Activated CD4-positive, alpha-beta T cell treated with anti-CD3 and anti-CD28 coated beads, Interleukin-2, amount 50 U/mL, for 4 hours (primary cell): ENCODE measurements at places on chromosomes 6 and 20.

DNA sequence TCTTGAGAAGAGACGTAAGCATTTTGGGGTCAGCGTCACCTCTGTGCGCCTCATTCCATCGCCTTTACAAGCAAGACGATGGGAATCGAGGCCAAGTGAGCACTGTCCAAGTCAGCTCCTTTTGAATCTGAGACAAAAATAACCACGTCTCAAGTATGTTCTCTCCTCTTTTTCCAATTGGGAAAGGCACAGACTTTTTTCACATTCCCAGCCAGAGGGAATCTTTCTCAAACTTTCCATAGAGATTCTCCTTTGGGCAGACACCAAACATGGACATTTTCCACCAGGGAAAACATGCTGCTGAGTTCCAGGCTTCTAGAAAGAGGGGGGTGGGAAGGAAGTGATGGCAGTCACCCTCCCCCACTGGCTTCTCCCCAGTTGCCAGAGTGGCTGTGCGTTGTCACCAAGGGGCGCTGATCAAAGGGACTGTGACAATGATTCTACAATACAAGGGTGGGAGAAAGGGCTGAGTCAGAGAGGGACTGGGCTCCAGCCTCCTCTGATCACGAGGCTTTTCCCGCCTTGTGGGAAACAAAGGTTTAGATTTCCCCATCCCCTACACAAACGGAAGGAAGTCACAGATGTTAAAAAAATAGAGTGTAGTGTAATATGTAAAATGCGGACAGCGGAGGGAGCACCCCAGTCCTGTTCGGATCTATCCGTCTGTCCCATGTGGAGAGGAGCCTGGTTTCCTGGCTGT lies 281.9 kb upstream of the RNF24 start:
- DNase-seq, result no peak

DNA sequence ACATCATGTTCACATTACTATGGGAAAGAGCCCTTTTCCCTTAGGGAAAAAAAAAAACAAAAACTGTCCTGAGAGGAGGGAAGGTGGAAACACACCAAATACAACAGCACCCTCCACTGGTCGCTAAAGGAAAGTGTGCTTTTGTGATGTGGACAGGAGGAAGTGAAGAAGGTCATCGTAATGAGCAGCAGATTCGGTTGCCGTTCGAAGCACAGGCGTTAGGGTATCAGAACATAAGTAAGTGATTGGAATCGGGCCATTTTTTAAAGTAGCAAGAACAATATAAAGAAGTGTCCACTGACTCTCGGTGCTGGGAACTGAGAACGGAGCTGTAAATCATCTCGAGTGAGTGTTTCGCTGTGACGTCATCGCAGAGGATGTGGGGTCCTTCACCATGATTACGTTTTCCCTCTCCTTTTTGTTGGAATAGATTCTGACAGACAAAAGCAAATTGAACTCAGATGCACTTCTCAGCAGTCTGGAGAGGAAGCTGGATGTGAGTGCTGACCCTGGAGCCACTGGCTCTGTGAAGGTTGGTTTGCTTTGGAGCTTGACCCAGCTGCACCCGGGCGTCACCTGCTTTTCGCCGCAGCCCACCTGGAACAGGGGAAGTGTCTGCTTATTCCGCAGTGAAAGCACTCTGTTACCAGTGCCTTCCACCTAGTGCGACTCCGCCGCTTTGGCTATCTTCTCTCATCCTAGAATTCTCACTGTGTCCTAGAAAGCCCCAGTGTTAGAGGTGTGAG lies 203.6 kb upstream of the GMDS start:
- DNase-seq, result no peak

DNA sequence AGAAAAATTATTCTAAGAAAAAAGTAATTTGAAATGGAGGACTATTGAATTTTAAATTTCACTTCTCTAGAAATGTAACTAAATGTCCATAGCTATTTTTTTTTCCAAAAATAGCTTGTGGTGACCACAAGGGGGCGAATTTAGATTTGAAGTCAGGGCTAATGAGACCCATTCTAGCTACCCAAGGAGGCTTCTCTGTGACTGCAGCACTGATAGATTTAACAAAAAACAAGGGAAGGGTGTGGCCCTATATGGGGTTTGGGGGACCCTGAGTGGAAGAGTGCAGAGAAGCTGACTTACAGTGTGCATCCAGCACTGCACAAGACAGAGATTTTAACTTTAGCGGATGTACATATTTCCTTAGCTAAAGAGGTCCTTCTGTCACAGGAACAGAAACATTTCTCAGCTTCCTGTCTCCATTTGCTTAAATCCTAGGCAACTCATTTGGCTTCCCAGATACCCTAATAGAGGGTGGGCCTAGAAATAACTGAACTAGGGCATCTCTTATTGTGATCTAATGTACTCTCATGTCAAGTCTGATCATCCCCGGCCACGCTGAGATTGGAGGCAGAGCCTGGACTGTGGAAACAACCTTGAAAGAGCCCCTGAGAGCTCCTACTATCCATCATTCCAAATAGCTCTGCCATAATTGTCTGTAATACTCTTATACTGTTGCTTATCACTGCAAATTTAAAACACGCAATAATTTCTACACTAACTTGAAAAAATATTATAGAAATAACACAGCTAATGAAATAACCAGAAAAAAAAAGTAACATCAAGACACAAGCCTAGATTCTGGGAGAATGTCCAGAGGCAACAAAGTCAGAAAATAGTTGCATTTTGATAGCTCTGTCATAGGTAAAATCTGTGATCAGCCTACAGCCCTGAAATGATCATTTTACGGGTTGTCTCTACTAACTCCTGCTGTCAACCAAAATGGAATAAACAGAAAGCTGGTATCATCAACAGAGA lies 93.6 kb downstream of the SNAP91 start:
- DNase-seq, result no peak

- no peak for DNase-seq
Measured at GRCh38 chr20:31718952-31719643, 3.6 kb downstream of the BCL2L1 start.

DNA sequence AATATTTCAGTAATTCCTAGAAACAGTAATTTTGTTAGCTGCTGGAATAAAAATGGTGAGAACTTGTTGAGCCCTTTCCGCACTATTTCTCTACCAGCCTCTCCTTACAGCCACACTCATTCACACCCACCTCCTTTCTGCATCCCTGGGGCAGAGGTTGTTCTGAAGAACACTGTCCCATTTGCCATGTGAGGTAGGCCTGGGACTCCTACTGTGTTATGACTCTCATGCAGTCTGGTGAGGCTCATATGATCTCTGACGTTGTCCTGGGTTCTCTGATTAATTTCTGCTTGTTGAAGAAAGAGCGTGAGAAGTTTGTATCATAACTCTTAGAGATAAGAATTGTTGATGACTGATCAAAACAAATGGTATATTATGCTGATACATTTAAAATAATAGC lies 4.1 kb upstream of the KCNQ5 start:
- DNase-seq, result no peak

DNA sequence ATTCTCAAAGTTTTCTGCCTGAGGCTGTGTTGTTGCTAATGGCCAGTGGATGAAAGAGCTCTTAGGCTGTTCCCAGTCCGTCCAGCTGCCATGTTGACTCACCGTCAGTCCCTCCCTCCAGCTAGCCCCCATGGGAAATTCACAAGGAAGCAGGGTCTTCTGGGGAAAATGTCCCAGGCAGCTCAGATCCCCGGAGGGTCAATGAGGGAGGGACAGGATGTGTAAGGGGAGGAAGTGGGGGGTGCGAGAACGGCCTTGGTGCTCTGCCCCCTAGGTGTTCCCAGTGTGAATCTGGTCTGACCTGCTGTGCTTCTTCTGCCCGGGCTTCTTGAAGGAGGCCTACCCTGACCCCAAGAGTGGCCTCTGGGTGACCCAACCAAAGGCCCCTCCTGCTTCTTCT lies 65.9 kb downstream of the CEBPB start:
- DNase-seq, result no peak

GRCh38 chr20:47204008-47204849 lies 152.3 kb downstream of the ZMYND8 start:
- DNase-seq, result no peak

GRCh38 chr6:79984261-79984660 lies 20.2 kb upstream of the TTK start:
- DNase-seq, result no peak

DNA sequence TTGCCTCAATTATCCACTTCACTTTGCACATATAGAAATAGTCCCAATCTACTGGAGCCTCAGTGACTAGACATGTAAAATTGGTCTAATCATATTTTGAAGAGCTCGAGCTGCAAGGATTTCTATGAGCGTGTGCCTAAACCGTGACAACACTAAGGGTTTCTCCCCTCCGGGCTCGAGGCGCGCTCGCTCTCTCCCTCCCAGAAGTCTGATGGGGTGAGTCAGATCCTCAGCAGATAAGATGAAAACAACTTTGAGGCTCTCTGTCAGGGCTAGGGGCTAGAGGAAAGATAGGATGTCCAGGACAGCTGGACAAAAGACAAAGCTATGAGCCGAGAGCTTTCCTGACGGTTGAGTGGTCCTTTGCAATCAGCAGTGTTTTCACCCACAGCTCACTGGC lies 16.8 kb downstream of the GNAS-AS1 start:
- no peak for DNase-seq

DNA sequence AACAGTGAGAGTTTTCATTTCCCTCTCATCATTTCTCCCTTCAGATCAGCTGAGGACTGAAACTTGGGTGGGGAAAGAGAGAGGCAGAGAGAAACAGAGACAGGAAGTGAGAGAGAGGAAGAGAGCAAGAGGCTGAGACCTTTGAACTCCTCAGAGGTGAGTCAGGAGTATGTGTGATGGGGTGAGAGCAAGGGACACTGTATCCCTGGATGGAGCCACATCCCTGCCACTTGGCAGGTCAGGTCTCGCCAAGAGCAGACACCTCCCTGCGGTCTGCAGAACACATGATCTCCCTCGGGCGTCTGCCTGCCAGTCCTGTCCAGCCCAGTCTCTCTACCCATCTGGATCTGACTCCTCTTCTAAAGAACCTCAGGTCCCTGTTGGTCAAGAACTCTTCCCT lies 62.7 kb upstream of the SYNDIG1 start:
- DNase-seq, result no peak

GRCh38 chr6:97123112-97123511 lies 159.9 kb downstream of the MMS22L start:
- DNase-seq, result no peak

DNA sequence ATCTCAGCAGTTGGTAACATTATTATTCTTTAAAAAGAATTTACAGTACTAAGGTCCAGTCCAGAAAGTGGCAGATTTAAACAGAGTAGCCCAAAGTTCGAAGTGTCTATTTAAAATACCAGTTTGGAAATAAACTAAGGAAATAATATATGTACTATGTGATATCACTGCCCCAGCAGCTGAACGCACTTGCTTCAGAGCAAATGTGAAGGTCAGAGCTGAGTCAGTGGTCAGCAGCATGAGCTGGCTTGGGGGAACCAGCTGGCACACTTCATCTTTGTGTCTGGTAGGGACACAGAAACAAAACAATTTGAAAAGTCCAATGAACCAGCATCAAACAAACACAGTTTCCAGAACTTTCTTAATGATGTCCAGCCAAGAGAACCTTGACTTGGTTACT lies 15.4 kb downstream of the TMEM14B start:
- DNase-seq, result no peak

DNA sequence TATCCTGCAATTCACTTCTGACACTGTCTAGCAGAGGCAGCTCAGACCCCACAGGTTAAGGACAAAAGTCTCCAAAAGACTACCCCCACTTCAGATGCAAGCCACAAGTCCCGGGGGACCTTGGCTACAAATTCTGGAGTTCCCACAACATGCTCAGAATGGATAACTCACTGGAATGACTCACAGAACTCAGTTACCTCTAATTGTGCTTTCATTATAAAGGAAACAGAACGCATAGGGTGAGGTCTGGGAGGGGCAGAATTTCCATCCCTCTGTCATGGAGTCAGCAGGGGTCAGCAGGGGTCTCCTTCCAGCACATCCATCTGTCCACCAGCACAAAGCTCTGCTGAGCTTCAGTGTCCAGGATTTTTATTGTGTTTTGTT lies 184.2 kb downstream of the CDH4 start:
- no peak for DNase-seq

DNA sequence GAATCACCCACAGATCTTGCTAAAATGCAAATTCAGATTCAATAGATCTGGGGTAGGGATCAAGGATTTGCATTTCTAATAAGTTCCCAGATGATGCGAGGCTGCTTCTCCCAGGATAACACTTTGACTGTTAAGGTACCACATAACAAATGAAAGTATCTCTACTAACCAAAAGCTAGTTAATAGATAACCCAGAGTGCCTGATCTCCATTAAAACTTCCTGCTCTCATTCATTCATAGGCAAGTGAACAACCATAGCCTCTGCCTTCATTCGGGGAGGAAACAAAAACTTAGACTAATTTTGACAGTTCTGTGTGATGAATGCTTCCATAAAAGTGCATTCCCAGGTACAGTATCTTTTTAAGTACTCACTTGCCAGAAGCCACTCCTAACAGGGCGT lies 265.6 kb upstream of the BTBD3 start:
- no peak for DNase-seq

DNA sequence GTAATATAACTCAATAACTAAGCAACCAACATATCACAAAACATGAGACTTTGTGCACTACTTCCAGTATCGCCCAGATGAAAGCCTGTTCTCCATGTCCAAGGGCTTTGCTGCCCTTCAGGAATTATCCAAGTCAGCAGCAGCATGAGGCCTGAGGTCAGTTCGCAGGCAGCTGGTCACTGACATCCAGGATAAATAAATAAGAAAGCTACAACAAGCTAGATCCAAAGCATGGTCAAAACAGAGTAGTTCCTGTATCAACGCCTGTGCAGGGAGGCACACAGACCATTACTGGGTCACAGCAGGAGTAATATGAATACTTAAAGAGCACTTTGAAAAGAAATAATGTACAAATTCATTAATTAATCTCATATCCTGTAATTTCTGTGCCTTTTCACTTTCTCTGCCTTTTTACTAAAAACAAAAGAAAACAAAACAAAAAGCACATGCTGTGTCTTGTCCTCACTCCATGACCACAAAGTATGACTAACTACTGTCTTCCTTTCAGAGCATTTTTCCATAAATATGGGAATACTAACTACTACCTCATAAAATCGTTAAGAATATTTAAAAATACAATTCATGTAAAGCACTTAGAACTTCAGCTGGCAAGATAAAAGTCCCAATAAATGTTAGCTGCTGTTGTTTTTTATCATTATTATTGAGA lies 374.9 kb upstream of the IRAK1BP1 start:
- DNase-seq, result no peak

GRCh38 chr6:126983779-126984178 lies 134.7 kb upstream of the RSPO3 start:
- DNase-seq, result no peak
